NCI-H748 treated with DMSO at 0.1 percent for 48 hours (cell line): ENCODE measurements at places on chromosomes 4 and X.

GRCh38 chr4:52915191-52915590 is 53.1 kb downstream of the RASL11B start:
- DNase-seq, result no peak

GRCh38 chr4:25538430-25538829 is 117.2 kb upstream of the SLC34A2 start:
- DNase-seq, result no peak

GRCh38 chr4:109238746-109239145 is 63.7 kb downstream of the COL25A1 start:
- no peak for DNase-seq

- no peak for DNase-seq
Measured at GRCh38 chrX:120476714-120477113, 7.6 kb upstream of the LAMP2 start.

DNA sequence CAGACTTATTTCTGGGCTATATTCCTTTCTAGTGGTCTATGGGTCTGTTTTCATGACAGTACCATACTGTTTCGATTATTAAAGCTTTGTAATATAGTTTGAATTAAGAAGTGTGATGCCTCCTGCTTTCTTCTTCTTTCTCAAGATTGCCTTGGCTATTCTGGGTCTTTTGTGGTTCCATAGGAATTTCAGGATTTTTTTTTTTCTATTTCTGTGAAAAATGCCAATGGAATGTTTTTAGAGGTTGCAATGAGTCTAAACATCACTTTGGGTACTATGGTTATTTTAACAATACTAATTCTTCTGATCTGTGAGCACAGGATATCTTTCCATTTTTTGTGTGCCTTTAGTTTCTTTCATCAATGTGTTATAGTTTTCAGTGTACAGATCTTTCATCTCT is 204.3 kb upstream of the HCCS start:
- no peak for DNase-seq

GRCh38 chr4:128512767-128513322 is 225.2 kb upstream of the PGRMC2 start:
- no peak for DNase-seq

DNA sequence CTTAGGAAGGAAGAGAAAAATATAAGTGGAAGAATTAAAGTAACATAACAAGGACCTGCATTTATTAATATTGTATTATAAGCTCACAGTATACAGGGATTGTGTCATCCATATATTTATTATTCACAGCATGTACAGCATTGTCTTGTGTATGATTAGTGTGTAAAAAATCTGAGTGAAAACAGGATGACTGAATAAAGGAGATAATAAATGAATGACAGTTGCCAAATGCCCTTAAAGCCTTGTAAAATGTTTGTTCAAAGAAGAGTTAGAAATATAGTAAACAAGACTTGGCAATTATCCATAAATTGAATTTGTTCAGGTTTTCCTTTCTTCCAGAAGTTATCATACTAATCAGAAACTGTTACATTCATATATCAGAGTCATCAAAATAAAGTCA is 172.7 kb downstream of the BTC start:
- DNase-seq, result no peak

GRCh38 chr4:73822389-73822788 is 14.1 kb upstream of the CXCL6 start:
- no peak for DNase-seq

GRCh38 chr4:30716158-30716557 is 4.0 kb upstream of the PCDH7 start:
- peak; percentile 59 for DNase-seq

DNA sequence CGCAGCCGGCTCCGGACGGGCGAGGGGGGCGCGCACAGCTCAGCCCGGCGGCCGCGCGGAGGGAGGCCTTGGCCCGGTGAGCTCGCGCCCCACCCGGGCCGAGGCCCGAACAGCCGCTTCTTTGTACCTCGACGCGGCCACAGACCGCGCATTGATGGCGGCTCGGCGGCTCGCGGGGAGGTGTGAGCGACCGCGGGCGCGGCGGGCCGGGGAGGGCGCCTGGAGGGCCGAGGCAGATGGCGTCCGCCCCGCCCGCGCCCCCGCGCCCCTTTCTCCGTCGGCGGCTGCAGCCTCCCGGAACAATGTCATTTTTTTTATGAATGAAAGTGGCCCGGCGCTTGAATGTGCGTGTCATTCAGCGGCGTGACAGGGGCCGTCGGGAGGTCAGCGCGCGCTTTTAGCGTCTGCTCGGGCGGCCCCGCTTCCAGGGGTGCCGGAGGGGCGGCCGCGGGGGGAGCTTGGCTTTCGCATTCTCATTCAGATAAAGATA is 1.8 kb downstream of the FGFR3 start:
- no peak for DNase-seq

GRCh38 chr4:128591482-128591881 is 218.0 kb upstream of the JADE1 start:
- DNase-seq, result no peak

- DNase-seq, result peak; percentile 32
Measured at GRCh38 chrX:53048169-53049126, at the start of gene GPR173. GPR173 (plus strand) TSS chrX:53048789; CDS start chrX:53076622, 27,833 bp downstream.

GRCh38 chr4:86551387-86551786 is 42.7 kb upstream of the PTPN13 start:
- no peak for DNase-seq

DNA sequence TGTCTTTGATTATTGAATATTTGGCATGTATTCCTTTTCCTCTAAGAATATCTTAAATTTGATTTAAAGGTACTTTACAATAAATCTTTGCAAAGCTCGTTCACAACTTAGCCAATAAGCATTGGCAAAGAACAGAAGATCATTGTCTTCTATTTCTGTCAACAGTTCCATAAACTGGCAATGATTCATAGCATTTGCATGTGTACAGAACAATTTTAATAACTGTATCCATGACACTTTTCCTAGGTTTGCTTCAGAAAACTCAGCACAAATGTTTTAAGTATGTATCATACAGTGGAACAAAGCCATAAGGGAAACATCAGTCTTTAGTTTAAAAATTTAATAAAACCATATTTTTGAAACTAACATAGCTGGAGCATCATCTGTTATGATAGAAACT is 462.7 kb upstream of the RPS6KA3 start:
- no peak for DNase-seq
